ENCODE measurements at places on chromosomes 3 and 15.

DNA sequence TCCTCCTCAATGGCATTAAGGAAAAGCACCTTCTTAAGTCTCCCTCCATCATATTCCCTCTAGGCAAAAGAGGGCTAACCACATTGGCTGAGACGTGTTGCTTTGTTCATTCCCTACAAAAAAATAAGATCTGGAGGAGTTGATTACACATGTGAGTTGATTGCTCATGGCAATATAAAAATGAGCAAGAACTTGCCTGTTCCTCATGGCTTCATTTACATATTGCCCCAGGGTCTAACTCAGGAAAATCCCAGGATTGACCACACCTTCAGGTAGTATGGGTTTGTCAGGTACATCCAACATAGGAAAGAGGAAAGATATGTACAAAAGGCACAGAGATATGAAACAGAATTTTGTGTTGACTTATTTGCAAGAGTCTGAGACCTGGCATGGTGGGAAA, 35.5 kb downstream of the NFKBIZ start:
- DNase-seq, result no peak

- DNase-seq, result peak; percentile 50
Measured at GRCh38 chr3:105369500-105370371, 3.0 kb downstream of the ALCAM start.

DNA sequence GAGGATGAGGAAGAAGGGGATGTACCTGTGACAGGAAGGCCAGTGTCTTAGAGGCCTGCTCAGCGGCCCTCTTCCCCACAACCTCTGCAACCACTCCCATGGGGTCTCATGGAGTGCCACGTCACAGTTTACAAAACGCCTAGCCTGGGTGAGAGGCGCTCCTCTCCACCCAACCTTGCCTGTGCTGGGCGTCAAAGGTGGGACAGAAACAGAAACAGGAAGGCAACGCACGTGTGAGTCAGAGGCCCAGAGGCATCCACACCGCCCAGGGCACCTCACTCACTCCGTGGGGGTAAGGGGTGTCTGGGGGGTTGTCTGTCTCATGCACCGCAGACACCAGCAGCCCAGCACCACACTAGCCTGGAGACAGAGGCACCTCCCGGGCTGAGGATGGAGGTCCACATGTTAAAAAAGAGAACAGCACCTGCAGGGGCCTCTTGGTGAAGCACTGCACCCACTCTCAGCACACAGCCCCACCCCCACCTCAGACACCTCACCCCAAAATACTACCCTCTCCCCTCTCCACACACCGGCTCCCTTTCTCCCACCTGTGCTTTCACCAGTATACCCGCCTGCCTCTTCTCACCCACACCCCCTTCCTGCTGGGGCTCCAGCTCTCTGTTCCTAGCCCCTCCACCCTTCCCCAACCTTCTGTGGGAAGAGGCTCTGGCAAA, 4.7 kb upstream of the CALML4 start:
- peak; percentile 56 for DNase-seq

DNA sequence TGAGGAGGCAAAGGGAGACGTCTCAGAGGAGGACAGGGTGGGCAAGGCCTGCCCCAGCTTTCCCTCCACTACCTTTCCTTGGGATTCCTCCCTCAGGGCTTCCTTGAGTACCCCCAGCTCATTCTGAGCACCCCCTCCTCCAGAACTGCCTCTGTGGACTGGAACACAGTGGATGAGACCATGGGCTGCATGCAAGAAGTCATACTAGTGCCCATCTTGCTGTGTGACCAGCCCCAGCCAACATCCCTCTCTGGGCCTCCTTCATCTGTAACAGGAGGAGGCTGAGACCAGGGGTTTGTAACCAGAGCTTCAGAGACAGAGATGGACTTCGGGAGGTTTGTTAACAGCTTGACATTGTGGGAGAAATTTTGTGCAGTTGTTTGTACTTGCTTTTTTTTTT, 25.6 kb downstream of the FEM1B start:
- DNase-seq, result no peak

DNA sequence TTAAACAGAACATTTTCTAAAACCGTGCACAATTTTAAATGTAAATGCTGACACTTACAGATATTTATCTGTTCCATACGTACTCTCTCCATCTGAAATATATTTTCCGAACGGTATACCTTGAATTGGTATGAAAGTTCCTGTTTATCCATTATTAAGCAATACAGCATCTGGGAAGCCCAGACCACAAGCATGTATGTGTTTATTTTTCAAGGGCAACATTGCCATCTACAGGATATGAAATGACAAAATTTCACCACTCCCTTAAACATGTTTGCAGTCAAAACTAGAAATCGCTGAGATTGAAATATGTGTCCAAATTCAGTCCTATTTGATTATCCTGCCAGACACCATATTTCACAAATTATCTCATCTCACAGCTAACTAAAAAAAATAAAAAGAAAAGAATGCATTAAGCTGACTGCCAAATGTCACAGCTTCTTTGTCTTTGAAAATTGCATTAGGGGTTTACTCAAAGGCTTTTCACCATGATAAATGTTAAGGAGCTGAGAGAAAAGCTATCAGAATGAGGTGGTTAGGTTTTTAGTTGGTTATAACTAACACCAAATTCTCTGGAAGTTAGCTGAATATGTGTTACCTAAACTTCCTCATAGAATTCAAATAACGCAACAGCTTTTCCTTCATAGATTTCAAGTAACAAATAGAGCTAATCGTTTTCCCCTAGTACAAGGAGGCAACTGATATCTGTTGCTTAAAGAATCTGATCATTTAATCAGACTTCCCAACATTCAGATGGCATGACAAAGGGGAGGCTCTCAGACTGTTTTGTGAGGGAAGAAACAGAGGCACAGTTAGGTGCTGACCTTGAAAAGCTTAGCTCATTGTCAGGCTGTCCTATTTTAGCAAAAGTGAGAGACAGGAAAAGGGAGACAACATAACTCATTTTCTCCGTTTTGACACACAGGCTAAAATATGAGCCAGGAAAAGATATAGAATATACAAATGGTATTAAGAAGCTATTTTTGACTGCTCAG, 533.1 kb downstream of the TBL1XR1 start:
- DNase-seq, result no peak

GRCh38 chr3:166445865-166446264, 608.6 kb upstream of the BCHE start:
- no peak for DNase-seq

- DNase-seq, result no peak
Measured at GRCh38 chr3:26132942-26133341, 343.1 kb downstream of the OXSM start.

- no peak for DNase-seq
Measured at GRCh38 chr3:127445581-127446343, 144.8 kb downstream of the TPRA1 start.

- no peak for DNase-seq
Measured at GRCh38 chr15:89363133-89363532, 28.5 kb upstream of the POLG start.

DNA sequence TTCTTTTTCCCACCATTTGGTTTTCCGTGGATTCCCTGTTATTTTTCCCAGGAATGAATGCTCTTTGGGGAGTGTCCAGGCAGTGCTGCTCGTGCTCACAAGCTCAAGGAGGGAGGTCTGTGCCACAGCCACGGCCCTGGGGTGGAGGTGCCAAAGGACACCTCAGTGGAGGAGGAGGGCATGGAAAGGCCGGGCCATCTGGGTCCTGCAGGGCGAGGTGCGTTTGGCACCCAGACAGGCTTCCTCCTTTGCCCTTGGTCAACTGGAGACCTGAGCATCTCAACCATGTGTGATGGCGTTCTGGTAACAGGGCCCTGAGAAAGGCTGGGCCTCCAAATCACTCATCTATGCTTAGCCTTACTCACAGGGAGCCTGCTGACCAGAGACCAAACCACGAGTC, 25.4 kb downstream of the KY start:
- DNase-seq, result no peak

DNA sequence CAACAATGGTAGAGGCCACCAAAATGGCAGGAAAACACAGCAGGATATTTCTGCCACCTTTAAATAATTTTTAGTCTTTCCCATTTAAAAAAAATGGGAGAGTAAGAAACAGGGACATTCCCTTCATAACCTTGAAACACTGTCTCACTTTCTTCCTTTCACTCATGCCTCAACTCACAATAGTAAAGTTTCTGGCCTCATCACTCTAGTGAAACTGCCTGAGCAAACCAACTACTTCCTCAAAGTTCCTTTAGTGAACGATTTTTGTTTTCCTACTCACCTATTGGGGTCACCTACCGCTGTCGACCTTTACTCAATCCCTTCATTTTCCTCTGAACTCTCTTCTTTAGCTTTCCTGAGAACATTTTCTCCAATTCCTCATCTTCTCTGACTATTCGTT, 33.0 kb downstream of the SHC4 start:
- DNase-seq, result no peak

DNA sequence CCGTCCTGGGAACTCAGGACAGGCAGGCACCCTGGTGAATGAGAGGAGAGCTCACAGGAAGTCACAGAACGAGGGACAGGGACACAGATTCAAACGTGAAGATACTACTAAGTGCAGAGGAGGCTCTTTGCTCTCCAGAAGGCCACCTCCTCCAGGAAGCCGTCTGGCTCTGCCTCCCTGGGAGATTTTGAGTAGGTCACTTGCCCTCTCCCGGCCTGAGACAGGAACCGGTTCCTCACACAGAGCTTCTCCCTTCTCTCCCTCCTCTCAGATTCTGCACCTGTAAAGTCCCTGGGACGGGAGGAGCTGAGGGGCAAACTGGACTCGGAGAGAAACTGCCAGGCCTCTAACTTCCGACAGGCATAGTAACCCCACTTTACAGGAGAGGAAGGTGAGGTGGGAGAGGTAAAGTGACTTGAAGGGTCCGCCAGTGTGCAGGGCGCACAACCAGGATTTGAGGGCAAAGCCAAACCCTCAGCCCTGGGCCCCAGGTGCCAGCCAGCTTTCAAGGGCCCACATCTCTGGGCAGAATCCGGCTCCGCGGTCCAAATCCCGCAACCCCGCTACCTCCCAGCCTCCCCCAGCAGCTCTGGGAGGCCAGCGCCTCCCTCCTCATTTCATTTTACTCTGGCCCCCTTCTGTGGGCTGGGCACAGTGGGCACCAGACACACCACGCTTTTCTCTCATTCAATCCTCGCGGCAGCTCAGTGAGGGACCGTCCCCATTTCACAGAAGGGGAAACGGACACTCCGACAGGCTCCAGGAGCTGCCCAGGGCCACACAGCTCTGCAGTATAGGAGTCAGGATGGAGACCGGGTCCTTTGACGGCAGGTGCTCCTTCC, 150.2 kb downstream of the SMAD6 start:
- DNase-seq, result no peak

- DNase-seq, result no peak
Measured at GRCh38 chr15:73387507-73388255, 18.9 kb upstream of the HCN4 start.

- no peak for DNase-seq
Measured at GRCh38 chr3:194575484-194576210, 57.6 kb downstream of the TMEM44 start.

- no peak for DNase-seq
Measured at GRCh38 chr3:168863561-168863960, 767.8 kb upstream of the GOLIM4 start.

- DNase-seq, result no peak
Measured at GRCh38 chr3:48651771-48652170, 10.9 kb downstream of the CELSR3 start.

DNA sequence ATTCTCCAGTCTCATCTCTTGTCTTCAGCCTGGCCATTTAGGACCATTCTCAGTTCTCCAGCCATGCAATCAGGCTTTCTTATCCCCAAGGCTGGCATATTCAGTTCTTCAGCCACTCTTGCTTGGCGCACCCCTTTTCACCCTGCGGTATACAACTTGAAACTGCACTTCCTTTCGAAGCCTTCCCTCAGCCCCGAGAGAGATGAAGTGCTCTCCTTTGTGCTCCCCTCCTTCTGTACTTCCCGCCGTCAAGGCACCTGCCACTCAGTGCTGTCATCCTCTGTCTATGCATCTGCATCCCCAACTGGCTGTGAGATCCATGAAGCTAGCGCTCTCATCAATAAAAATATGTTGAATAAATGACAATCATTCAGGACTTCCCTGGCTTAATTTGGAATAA, 45.7 kb downstream of the MORC1 start:
- DNase-seq, result no peak

DNA sequence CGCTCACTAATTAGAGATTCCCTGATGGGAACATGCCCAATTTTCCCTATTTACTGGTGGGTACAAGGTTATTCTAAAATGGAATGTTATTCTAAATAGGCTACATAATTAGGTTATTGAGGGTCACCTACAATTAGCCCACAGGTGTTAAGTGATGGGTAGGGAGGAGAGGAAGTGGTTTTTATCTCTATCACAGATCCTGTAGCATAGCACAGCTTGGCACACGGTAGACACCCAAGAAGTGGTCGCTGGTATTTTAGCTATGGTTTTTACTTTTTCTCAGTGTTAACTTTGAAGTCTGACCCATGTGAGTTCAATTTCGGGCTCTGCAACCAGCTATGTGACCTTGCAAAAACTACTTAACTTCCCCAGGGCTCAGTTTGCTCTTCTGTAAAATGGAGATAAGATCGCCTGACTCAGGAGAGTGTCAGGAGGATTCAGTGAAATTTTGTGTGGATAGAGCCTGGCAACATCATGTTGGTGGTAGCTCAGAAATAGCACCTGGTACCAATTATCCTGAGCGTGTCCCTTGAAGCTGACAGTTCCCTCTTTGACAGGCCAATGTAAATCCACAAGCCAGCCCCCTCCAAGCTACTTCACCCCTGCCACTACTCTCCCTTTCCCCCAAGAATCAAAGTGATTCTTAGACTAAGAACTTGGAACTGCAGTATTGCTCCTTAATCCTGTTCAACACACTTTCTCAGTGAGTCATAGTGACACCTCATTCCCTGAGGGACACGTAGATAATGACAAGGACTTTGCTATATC, 8.7 kb upstream of the LMCD1 start:
- DNase-seq, result no peak
